Fibroblast of villous mesenchyme (primary cell): ENCODE measurements at places on chromosomes 3 and 15. TPM values are rescaled to one million over a fixed set of nuclear protein-coding genes. Genes with fewer than 3 reads are reported as not detected.

DNA sequence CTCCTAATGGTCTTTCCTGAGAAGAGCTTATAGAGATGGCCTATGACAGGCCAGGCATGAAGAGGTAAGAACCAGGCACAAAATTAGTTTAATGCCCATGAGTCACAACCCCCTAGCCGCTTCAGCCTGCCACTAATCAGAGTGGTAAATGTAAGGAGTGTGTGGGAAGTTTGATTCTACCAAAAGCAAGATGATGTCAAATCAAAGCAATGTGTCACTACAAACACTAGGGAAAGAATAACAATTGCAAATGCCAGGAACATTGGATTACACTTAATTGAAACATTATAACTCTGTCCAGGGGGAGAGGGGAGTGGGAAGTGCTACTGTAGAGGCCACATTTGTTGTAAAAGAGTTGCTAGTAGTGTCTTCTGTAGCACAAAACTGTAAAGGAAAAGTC, 596.6 kb upstream of the AGTR1 start:
- no peak for DNase-seq

DNA sequence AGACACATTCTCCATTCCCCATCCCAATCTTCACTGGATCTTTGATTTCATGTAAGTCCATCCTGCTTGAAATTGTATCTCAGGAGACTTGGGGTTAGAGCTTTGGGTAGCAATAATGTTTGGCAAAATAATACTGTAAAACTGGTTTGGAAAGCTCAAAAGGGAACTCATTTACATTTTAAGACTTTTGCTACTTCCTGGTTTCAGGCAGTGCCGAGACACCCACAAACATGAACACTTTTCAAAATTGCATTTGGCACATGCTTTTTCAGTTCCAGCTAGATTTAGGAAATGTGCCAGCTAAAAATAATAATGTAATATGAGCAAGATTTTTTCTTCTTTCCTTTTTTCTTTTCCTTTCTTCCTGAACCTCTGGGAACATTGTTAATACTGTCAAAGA, 145.7 kb upstream of the CBLB start:
- no peak for DNase-seq

Gene CLDN1
- total RNA-seq: 3.5 and 14.2 TPM in 2 replicates

Gene ARL13B
- 14.7 and 15.5 TPM in 2 replicates for total RNA-seq
